ENCODE measurements at places on chromosomes 4 and X.

GRCh38 chr4:184386271-184386781 is 88.0 kb downstream of the IRF2 start:
- DNase-seq: no peak

DNA sequence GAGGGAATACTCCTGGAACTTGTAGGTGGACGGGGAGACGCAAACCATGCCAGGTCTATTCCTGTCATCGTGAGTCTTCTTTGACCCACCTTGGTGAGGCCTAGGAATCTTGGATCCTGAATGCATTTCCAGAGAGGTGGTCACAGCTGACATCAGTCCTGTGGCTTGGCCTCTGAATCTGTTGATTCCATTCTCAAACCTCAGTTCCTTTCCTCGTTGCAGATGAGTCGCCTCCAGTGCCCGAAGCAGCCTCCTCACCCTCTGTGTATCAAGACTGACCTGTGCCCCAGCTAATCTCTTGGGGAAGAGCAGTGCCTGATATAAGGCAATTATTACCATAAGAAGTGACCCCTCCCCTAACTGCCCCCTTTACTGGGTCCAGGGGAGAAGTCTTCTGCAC is 118.1 kb downstream of the SMIM20 start:
- DNase-seq: no peak

DNA sequence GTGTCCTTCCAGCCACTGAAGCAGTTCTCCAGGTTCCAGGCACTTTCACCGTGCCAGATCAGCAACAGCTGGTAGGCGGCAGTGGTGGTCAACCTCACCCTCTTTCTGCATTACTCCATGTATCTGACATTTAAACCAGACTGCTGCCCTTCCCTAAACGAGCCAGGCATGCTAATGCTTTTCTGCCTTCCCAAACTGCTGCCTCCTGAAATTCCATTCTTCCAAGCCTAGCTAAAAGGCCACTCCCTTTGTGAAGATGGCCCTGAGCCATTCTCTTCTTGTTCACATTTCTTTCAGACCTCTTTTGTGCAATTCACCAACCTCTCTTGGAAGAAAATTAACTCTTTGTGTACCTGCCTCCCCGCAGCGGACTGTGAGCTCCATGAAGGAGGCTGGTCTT is 73.7 kb downstream of the CHST7 start:
- no peak for DNase-seq

GRCh38 chr4:168853770-168854169 is 156.3 kb downstream of the CBR4 start:
- DNase-seq: no peak

DNA sequence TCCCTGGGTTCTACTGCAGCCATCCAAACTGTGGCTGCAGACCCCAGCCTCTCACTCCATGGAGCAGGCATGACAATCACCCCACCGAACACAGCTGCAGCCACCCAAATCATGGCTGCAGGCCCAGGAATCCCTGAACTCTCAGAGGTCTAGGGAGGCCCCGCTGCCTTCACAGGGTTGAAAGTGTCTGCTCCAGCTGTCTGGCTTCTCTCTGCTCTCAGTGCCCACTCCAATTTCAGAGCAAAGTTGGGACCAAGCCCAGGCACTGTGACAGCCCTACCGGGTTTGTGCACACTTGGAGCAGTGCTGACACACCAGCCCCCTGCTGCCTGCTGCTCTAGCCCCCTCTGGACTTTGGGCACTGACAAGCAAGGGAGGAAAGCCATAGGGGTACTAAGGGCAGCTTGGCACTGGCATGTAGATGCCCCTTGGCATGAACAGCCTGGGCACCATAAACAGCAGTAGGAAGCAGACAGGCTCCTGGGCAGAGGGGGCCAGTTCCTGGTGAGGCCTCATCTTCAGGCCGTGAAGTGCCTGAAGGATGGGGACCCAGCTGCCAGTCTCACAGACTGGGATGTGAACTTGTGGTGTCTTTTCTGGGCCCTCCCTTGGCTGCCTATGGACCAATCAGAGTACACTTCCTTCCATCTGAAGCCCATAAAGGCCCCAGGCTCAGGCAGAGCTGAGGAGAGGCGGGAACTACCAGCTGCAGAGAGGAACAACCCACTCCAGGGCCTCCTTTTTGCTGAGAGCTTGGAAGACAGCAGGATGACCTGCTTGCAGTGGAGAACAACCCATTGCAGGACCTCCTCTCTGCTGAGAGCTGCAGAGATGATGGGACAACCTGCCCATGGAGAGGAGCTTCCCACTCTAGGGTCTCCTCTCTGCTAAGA is 68.8 kb downstream of the TECRL start:
- no peak for DNase-seq

GRCh38 chr4:81631958-81632441 is 160.3 kb upstream of the RASGEF1B start:
- DNase-seq: no peak

DNA sequence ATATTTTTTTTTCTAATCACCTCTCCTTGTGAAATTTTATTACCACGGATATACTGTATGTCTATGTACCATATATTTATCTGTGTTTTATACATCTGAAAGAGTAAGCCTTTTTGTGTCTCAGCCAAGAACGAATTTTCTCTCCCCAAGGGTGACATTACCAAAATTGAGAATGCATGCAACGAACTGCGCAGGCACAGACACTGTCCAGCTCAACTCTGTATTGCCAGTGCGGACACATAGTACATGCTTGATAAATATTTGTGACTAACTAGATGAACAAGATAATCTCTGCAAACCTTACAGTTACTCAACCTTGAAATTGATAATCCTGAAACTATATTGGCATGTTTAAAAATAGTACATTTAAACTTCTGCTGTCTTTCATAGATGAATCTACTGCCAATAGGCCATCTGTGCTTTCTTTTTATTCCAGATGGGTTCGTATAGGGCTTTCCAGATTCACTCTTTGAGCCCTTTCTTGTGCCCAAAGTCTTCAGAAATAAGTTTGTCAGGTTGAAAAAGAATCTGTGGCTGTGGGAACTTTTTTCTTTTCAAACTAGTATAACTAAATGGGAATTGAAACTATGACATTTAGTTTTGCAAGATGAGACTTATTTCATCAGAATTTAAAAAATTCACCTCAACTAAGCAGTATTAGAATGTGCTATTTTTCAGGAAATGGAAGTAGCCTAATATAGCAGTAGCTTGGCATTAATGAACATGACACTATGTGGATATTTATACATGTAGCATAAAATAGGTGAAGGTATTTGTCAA is 38.9 kb downstream of the DTHD1 start:
- DNase-seq: no peak

Data from stimulated activated CD4-positive, alpha-beta T cell treated with anti-CD3 and anti-CD28 coated beads, Interleukin-1b, Interleukin-23, amount 100 ng/mL, for 48 hours (primary cell).